ENCODE measurements at places on chromosomes 6 and 20.

DNA sequence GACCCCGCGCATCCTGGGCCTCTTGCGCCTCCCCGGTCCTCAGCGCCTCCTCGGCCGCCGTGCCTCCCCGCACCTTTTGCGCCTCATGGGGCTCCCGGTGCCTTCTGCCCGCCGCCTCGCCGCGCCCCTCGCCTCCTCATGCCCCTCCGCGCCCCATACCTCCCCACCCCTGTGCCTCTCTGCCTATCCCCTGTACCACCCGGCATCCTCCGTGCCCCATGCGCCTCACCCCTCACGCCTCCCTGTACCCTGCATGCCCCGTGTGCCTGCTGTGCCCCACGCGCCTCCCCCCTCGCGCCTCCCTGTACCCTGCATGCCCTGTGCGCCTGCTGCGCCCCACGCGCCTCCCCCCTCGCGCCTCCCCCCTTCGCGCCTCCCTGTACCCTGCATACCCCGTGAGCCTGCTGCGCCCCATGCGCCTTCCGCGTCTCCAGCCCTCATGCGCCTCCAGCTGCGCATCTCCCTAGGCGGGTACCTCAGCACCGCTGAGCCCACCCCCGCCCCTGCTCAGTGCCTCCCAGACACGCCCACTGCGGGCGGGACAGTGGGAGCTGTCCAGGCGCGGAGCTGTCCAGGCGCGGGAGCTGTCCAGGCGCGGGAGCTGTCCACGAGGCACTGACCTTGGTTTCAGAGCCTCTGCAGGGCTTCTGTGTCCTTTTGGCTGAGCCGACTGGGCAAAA is 37.1 kb downstream of the IGF2R start:
- DNase-seq, result no peak

DNA sequence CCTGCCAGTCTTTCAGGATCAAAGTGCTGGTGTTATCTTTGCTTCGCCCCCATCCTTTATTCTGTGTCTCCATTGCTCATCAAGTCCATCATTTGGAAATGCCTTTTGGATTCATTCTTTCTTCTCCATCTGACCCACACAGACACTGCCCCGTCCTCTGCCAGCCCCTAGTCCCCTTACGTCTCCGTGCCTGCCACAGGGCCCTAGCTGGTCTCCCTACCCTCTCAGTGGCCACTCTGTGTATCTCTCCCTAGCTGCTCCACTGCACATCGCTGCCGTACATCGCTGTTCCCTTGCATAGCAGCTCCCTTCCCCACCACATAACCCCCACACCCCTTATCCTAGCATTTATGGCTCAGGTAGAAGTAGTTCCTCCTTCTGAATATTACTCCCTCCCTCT is 15.7 kb downstream of the PPP1R3G start:
- no peak for DNase-seq

DNA sequence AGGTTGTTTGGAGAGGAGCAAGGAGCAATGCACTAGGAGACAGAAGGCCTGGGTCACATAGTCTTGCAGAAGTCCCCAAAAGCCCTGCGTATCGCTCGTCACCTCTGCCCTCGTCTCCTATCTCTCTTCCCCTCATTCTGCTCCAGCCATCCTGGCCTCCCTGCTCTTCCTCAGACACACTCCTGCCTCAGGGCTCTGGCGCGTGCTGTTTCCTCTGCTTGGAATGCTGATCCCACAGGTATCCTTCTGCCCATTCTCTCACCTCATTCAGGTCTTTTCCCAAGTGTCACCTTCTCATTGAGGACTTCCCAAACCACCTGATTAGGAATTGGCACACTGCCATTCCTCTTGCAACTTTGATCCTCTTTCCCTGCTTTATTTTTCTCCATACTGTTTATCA is 9.0 kb upstream of the SLC2A10 start:
- DNase-seq, result no peak

DNA sequence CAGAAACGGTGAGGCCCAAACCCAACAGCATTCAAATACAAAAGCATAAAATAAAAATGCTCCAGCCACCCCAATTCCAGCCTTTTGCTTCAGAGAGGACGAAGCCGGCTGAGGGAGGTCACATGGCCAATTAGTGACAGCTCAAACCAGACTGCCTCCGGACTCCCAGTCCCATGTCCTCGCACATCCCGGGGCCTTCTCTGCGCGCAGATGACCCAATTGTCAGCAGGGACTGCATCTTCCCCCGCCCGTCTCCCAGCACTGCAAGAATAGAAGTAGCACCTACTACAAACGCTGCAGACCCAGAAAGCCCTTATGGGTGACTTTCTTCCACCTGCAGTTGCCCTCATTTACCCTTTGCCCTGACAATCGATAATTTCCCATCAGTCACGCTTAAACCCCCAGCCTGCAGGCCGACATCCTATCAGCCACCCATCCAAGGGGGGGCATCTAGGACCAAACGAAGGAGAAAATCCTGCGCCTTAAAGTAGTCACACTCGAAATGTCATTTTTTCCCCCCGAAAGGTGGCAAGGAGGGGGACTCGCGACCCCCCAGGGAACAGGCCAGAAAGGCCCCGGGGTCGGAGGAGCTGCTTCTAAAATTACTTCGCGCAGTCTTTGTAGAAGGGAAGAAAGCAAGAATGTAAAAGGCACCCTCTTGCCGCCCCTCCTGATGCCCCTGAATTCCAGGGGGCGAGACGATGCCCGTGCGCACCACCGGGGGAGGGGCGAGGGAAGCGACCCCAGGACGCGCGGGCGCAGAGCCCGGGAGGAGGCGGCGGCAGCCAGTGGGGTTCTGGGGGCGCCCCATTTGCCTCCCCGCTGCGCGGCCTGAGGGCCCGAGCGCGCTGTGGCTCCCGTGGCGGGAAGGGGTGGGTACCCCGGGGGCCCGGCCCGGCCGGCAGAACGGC is 792 bp downstream of the SLC23A2 start:
- no peak for DNase-seq

DNA sequence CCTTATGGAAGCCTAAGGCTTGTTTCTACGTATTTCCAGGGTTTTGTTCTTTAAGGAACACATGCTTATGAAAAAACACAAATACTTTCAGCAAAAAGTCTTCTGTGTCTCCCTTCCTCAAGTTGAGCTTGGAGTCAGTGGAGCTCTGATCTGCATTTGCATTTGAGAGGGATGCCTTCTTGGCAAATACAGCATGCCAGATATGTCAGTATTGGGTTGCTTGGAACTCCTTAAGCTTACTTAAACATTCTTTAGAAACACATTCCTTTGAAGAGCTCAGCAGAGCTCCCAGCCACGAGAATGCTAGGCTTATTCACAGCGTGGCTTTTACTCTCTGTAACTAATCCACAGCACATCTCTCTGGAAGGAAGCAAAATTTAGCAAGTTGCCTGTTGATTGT is 68.3 kb downstream of the ANKRD6 start:
- DNase-seq, result no peak

DNA sequence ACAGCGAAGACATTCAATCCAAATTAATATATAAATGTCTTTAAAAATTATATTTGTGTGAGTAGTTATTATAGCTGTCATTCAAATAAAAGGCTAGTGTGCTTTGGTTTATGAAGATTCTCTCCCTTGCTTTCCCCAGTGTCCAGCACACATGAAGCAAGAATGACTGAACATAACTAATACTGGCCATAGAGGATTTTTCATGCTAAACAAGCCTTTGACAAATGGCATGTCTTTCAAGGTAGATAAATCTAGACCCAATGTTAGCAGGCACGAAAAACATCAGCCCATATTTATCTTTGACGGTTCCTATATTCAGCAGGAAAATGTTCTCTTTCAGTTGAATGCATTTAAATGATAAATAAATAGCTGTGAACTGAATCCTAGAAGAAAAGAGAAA is 1234.4 kb downstream of the EPHA7 start:
- DNase-seq, result no peak

- no peak for DNase-seq
Observed at GRCh38 chr20:46242390-46242789, 65.9 kb downstream of the CDH22 start.

GRCh38 chr20:38112261-38112929 is 52.7 kb downstream of the TGM2 start:
- no peak for DNase-seq

DNA sequence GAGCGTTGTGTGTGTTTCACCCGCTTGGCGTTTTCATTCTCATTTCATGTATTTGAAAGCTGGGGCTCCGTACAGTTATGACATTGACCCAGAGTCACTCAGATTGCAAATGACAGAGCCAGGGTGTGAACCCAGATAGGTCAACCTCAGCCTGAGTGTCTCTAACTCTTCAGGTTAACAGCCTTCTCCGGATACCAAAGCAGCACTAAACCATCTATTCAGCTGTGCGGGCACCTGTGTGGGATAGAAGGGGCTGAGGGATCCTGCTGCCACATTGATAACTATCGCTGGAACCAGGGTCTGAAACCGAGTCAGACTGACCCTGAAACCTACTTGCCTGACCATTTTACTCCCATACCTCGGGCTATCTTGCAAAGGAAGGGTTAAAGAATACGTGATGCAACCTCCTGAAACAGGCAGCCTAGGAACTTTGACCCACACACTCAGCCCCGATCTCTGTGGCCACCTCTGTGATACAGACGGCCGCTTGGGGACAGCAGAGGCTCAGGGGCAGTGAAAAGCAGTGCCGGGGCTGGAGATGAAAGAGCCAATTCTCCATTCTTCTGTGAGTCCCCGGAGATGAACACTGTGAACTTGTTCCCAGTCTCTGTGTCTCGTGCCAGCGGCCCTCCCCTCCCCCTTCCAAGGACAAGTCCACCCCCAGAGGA is 233.5 kb upstream of the QKI start:
- DNase-seq, result no peak

DNA sequence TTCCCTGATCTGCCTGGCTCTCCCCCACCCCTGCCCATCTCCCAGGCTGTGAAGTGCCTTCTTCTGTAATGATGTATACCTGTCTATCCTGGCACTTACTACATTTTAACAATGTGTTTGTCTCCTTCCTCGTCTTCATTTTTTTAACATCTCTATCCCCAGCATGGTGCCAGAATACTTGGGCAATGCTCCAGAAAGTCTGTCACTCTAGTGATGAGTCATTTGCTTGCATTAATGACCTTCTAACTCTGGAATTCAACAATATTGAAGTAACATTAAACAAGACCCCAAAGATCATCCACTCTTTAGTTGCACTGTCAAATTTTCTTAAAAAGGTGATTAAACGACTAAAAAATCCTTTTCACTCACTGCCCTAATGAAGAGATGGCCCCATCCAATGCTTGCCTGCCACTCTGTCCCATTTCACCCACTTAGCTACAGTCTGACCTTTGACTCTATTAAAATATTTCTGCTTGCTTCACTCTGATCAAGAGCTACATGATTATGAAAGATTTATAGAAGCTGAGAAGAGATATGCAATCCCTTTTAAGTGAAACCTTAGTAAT is 7.7 kb upstream of the KLHL31 start:
- DNase-seq, result no peak

- DNase-seq, result no peak
Observed at GRCh38 chr20:46683939-46684750, 5.1 kb downstream of the TP53RK start.

DNA sequence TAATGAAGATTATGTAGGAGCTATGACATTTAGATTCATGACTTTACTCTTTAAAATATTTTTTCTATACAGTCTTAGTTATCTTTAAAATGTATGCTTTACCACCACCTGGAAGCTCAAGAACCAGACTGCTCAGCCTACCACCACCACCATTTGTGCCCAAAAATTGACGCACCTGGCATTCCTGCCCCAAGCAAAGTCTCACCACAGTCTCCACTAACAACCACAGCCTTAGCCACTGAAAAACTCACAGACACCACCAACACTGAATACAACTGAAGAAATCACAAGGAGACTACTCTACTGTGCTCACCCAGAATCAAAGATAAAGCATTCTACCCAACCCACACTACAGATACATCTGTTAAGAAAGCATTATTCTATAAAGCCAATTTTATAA is 201.9 kb upstream of the PDE10A start:
- DNase-seq, result no peak

- no peak for DNase-seq
Observed at GRCh38 chr6:152461556-152461955, 175.6 kb downstream of the SYNE1 start.

GRCh38 chr6:51487937-51488336 is 599.5 kb downstream of the PKHD1 start:
- no peak for DNase-seq

- no peak for DNase-seq
Observed at GRCh38 chr6:4256969-4257368, 121.6 kb upstream of the ECI2 start.

GRCh38 chr20:58406422-58407001 is 17.5 kb downstream of the VAPB start:
- DNase-seq, result no peak

DNA sequence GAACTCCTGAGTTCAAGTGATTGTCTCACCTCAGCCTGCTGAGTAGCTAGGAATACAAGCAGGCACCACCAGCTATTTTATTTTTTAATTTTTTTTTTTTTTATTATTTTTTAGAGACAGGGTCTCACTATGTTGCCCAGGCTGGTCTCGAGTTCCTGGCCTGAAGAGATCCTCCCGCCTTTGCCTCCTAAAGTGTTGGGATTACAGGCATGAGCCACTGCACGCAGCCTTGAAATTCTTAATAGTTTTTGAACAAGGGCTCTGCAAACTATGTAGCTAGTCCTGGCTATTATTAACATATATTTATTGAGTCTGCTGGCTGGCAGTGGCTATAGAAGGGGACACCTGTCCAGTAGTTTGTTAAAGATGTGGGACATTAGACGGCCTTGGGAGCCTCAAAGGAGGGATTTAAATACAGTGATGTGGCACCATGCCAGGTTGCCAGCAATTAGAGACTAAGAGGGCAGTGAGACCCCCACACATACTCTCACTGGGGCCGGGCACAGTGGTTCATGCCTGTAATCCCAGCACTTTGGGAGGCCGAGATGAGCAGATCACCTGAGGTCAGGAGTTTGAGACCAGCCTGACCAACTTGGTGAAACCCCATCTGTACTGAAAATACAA is 21.1 kb upstream of the TAF8 start:
- no peak for DNase-seq

DNA sequence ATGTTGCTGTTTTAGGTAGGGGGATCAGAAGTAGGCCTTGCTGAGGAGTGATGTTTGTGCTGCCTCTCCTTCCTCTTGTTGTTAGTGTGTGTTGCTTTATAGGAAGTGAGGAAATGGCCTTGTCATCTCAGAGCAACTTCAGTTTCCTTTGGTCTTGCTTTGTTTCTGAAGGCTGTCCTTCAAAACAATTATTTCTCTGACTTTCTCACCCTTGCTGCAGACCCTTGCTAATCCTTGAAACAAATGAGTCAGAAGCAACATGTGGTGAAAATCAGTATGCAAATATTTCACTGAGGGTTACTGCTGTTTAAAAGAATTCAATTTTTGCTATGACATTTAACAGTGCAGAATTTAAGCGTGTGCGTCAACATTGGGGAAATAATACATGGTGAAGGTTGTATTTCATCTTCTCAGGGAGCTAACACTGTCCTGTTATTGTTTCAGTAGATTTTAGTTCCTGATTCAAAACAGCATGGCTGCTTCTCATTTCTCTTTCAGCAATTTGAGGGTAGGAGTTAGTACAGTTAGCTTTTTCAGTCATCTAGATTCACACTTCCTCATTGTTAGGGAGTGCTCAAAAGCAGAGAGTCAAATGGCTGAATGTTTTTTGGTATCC is 13.8 kb downstream of the RNF144B start:
- no peak for DNase-seq

GRCh38 chr6:153108315-153108714 is 22.8 kb downstream of the RGS17 start:
- no peak for DNase-seq

- no peak for DNase-seq
Observed at GRCh38 chr6:16949716-16950115, 152.1 kb upstream of the STMND1 start.

GRCh38 chr6:149371154-149371553 is 28.9 kb upstream of the SUMO4 start:
- no peak for DNase-seq

- no peak for DNase-seq
Observed at GRCh38 chr6:144816936-144817335, 531.8 kb downstream of the UTRN start.

- DNase-seq, result no peak
Observed at GRCh38 chr6:30443657-30444450, 45.5 kb upstream of the HLA-E start.
